ENCODE measurements at places on chromosomes 1 and 21.

GRCh38 chr1:190452272-190452848 lies 25.3 kb downstream of the BRINP3 start:
- no peak for DNase-seq

- DNase-seq = no peak
Observed at GRCh38 chr1:78005755-78006154, 1.0 kb downstream of the DNAJB4 start.

DNA sequence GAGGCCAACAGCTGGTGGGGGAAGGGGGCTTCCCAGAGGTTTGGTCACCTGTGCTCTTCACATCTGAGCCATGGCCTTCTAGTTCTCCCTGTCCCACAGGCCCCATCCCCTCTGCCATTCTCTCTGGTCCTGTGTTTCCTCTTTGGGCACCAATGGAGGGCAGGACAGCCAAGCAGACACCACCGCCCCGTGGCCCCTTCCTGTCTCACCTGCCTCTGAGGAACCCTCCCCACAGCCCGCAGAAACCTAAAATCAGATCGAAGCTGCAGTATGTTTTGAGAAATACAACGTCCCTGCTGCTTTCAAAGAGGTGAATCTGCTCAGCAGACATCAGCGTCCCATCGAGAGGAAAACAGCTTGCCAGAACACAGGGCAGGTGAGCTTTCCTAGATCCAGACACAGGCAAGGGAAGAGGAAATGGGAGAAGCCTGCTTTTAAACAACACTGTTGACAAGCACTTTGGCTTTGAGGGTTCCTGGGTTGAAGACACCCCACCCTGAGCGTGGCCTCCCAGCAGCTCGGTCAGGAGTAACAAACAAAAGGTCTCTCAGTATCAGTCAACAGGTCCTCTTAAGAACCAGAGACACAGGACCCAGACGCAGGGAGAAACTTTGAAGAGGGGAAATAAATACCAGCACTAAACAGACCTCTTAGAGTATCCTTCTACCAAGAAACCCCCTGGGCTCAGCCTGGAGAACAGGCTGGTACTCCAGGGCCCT lies 2.3 kb downstream of the PANK4 start:
- no peak for DNase-seq

DNA sequence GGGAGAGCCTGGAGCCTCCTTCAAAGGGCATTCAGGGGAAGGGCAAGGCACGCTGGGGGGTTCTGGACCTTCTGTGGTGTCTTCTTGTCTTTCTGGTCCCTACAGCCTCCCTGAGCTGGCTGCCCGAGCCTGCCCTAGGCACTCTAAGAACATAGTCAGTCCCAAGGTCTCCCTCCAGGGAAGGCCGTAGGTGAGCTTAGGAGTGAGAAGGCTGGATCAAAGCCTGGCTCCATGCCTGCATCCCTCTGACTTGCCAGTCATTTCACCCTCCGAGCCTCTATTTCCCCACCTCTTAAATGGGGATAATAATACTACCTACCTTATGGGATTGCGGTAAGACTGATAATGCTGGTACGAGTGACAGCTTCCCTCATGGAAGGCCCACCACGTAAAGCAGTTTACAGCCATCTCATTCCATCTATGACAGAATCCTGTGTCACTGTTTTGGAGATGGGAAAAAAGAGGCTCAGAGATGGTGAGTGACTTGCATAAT lies 20.8 kb downstream of the PTPRF start:
- DNase-seq = no peak

GRCh38 chr1:172887162-172887561 lies 163.6 kb downstream of the TNFSF18 start:
- no peak for DNase-seq

- DNase-seq = no peak
Observed at GRCh38 chr1:76330991-76331603, 256.6 kb downstream of the ST6GALNAC3 start.

- DNase-seq = no peak
Observed at GRCh38 chr1:95431235-95431634, 197.2 kb downstream of the RWDD3 start.

DNA sequence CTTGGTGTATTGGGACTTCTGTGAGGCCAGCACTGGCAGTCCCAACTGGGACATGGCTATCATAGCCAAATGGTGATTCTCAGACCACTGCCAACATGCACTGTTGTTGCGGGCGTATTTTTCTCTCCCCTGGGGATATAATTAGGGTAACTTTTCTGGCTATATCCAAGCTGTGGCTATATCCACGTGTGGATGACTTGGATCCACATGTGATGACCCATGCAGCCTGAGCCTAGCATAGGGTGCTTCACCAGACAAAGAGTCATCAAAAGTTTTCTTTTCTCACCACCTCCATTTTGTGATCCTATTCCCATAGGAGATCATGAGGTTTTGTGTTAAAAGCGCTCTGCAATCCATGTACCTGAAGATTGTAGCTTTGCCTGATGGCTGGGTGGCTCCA lies 51.2 kb upstream of the CSF3R start:
- no peak for DNase-seq

DNA sequence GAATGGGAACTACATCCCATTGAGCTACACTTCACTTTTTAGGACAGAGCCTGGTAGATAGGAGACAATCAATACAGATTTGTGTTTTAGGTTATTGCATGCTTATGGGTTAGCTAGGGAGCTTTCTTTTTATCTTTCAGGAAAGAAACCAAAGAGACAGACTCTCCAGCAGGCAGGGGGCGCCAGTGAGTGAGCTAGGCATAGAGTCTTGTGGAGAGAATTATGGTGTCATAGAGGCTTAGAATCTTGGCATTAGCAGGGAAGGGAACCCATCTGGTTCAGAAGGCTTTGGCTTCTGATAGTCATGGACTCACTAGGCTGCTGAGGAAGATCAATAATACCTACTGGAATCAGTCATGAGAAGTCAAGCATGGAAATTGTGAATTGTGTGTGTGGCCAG lies at the start of gene SMCP:
Gene SMCP (plus strand): TSS at position 281 of the 400 bp plus-strand sequence. CDS start 6,101 bp downstream, outside the sequence.
- no peak for DNase-seq
